Type B pancreatic cell (in vitro differentiated cells): ENCODE measurements at places on chromosomes 12 and 14.

DNA sequence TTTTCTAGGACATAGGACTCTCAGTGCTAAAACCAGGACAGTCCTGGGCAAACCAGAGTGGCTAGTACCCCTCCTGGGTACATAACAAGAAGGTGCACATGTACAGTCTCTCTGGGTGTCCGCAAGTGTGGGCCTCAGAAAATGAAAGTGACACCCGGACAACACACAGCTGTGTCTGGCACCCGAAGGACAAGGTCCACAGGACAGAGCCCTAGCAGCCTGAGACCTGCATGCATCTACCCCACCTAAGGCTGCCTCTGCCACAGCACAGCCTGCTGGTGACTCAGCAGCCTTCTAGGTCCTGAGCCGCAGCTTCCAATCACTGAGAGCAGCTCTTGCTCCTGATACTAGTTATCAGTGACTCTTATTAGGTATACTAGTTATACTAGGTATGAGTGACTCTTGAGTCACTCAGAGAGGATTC, 784.1 kb upstream of the TBX3 start:
- DNase-seq, result no peak

- DNase-seq, result no peak
These were observed 7.9 kb upstream of the DNAH10 start for GRCh38 chr12:123754041-123754772.

GRCh38 chr12:19021646-19022045, 107.9 kb upstream of the PLEKHA5 start:
- no peak for DNase-seq

GRCh38 chr12:106304797-106305196, 2.3 kb downstream of the TCP11L2 start:
- DNase-seq, result no peak

- peak; percentile 89 for DNase-seq
These were observed at the start of gene SLC6A15 for GRCh38 chr12:84912198-84913128. Gene SLC6A15, minus strand, starts transcription at chr12:84912799. Its CDS starts 20,679 bp downstream, at chr12:84892120.

DNA sequence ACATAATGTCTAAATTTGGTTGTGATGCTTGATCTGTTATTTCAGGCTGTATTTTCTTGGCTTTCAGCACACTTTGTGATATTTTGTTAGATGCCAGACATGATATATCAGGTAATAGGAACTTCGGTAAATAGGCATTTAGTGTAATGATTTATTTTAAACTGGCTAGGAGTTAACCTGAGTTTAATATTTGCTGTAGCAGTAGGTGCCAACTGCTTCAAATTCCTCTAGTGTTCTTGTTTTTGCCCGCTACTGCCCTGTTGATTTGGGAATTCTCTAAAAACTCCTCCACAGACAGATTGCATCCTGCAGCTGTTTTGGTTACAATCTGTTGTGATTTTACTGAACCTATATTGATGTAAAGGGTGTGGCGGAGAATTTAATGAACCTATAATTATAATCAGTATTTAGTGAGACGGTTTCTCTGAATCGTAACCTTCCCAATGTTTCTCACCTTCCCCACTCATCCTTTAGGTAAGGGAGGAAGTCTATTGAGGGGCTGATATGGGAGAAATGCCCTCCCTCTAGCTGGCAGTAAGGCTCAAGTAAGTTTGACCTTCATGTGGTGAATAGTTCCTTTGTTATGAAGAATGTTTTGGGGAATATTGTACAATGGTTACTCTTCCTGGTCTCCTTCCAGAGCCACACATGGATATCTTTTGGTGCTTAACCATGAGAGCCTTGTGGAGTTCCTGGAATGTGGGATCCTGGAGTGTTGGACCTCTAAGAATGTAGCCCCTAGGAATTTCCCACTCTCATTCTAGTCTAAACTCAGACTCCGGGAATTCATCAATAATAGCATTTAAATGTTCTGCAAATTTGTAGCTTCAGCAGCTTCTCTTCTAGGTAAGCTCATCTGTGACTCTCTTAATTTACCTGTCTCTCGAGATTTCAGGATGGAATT, 634.1 kb downstream of the FSCB start:
- no peak for DNase-seq

- DNase-seq, result no peak
These were observed 13.9 kb downstream of the EVL start for GRCh38 chr14:100078997-100079725.

- no peak for DNase-seq
These were observed 35.2 kb upstream of the KLRD1 start for GRCh38 chr12:10272467-10272866.

DNA sequence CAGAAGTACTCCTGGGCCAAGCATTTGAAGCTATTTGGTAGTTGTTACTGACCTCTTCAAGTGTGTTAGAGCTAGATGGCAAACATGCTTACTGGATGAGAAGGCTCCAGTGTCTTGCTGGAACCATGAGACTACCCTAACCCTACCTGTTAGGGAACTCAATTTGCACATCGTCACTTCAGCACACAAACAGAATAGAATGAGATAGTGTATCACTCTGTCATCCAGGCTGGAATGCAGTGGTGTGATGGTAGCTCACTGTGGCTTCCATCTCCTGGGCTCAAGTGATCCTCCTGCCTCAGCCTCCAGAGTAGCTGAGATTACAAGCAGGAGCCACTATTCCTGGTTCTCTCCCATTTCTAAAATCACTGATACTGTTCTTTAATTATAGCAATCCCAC, 417.0 kb upstream of the ATXN7L3B start:
- no peak for DNase-seq

DNA sequence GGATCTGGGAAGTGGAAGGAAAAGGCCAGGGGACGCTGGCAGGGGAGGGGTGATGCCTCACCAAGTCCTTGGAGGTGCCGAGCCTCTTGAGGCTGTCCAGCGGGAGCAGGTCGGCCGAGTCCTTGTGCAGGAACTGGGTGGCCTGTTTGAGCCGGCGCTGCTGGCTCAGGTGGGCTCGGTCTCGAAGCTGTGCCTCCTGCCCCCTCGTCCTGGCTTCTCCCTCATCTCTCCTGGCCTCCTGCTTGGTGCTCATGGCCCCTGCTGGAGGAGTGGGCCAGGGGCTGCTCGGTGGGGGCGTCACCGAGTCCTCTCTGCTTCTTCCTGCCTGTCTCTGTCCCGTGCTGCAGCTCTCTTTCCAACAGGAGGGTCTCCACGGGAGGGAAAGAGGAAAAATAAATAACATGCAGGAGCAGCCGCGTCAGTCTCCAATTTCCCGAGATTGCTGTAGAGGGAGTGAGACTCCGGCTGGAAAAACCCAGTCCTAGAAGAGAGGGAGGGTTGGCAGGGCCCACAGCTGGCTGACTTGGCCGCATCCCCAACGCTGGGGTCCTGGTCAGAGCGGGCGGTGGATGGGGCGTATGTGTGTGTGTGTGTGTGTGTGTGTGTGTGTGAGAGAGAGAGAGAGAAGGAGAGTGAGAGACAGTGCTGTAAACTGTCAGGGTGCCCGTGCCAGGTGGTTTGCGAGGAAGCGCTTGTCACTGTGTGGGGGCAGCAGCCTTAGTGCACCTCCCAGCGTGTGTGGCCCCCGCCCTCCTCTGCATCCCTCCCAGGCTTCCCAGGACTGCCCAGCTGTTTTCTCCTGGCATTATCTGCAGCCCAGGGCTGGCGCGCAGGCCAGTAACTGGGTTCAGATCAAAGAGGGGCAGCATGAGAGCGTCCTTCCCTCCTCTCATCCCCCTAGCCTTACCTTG, at the start of gene NRIP2:
Gene NRIP2, minus strand, starts transcription at position 455 of the 911 bp plus-strand sequence. Its CDS starts 52 bp downstream, at position 403.
- no peak for DNase-seq

DNA sequence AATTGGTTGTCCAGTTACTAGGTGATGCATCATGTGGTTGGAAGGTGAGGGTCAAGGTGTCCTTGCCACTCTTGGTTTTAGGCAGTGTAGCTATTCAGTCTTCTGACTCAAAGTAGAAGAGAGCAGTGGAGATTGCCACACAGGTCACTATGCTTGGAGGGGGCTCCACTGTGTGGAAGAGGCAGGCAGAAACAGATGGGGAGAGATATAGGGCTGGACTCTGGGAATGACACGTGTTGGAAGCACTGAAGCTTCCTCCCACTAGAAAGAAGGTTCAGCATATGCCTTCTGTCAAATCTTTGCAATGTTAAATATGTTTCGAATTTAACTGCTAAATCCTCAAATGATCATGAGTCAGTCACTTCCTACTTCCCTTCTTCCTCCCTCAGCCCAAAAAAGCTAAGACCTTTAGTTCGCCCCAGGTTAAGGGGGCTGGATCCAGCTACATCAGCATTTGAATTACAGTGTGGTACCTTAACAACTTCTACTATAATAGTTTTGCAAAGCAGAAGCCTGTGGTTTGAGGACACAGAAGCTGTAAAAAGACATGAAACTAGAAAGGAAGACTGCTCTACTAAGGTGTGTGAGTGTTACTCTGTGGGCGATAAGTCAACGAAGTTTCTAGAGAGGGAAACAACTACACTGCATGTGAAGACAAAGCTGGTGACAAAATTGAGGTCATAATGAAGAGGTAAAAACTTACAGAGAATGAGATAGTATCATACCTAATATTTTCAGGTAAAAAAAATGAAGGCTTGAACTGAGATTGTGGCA, 228.0 kb downstream of the NELL2 start:
- DNase-seq, result no peak

GRCh38 chr12:51699219-51699618, 108.2 kb downstream of the SCN8A start:
- DNase-seq, result no peak

DNA sequence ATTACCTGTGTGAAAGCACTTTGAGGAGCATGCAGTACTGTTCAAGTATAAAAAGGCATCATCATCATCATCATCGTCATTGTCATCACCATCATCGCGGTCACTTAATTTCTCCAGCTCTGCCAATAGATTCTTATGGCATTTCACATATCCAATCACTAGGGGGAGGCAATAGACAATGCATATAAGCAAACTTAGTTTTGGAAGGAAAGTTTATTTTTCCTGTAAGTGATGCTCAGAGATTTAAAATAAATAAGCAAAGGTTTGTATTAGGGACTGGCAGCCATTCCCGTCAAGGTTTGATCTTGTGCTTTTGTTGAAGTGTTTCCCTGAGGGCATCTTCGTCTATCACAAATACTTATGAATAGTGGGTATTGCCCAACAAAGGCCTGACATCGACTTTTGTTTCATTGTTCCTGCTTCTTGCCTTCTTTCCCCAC, 127.4 kb downstream of the KTN1 start:
- DNase-seq, result no peak

DNA sequence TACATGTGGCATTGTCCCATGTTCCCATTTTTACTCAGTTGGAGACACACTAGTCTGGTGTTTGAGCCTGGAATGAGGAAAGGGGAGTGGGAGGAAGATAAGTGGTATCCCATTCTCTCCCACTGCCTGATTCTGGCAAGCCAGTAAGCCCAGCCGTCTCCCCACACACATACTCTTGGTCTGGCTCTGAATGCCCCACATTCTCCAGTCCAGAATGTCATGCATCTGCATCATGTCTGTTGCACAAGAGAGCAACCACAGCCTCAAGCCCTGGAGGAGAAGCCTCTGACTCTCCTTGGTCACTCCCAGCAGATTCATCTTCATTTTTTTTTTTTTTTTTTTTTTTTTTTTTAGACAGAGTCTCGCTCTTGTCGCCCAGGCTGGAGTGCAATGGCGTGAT, 48.0 kb downstream of the DRAM1 start:
- DNase-seq, result no peak

DNA sequence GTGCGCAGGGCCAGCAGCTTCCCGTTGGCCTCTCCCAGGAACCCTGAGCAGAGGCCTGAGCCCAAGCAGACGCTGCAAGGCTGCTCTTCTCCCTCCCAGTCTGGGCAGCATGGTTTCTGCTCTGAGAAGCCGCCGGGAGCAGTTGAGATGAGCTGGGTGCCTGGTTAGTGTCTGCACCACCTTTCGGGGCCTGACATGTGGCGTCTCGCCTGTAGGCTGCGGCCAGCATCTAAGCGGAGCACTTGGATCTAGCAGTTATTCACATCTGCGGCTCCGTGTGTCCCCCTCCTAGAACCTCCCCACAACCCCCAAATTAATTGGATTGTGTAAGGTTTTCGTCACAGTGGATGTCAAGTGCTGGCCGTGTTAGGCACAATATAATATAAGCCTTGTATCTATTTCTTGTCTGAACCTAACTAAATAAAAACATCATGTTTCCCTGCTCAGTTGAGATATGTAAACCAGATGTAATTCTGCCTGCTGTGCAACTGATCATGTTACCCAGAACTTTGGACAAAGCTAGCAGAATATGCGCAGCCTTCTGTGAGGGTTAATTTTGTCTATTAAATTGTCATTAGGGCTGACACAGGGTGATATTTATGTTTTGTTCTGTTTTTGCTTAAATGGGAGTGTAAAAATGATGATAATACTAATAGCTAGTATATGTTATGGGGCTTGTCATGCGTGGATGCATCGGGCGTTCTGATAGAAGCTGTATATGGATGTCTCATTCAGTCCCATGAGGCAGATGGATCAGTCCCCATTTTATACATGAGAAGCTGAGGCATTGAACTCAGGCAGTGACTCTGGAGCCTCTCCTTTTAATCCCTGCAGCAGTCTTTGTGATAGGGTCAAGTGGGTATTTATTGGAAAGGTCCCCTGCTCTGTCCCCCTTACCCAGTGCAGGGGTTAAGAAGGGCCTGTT, 45.8 kb downstream of the ELK3 start:
- peak; percentile 77 for DNase-seq

GRCh38 chr12:129351481-129351880, 498.2 kb downstream of the GLT1D1 start:
- no peak for DNase-seq

- no peak for DNase-seq
These were observed 60.5 kb downstream of the GPATCH2L start for GRCh38 chr14:76212242-76212641.

DNA sequence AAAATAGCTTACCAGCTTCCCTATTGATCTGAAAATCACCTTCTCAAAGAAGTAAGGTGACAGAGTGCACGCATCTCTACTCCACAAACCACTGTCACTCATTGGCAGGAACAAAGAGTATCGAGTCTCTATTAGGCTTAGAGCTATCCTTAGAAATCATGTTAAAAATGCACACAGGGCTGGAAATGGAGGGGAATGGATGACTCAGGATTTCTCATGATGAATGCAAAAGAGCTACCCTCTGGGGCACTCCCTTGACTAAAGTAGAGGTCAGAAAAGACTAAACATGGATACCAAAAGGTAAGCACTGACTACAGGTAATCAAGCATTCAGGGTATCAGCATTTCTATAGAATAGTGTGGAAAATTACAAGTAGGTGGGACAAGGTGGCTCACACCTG, 96.1 kb upstream of the ANO4 start:
- no peak for DNase-seq

- DNase-seq, result no peak
These were observed 586.5 kb upstream of the TMEM132C start for GRCh38 chr12:127680516-127680915.

- DNase-seq, result no peak
These were observed 4.4 kb upstream of the CRACR2A start for GRCh38 chr12:3757261-3757660.
